NCI-H774 (cell line): ENCODE measurements at places on chromosomes 3 and 15.
A peak's percentile ranks its signal among the peaks of the same experiment; 100 is the strongest.

GRCh38 chr15:83733206-83733605, 79.3 kb downstream of the ADAMTSL3 start:
- no peak for DNase-seq

- DNase-seq = no peak
These were observed 32.0 kb upstream of the ZNF445 start for GRCh38 chr3:44509393-44509921.

GRCh38 chr3:138941259-138941885, 5.6 kb downstream of the FOXL2 start:
- no peak for DNase-seq

- DNase-seq = no peak
These were observed 284.2 kb upstream of the TPM1 start for GRCh38 chr15:62758126-62758951.

DNA sequence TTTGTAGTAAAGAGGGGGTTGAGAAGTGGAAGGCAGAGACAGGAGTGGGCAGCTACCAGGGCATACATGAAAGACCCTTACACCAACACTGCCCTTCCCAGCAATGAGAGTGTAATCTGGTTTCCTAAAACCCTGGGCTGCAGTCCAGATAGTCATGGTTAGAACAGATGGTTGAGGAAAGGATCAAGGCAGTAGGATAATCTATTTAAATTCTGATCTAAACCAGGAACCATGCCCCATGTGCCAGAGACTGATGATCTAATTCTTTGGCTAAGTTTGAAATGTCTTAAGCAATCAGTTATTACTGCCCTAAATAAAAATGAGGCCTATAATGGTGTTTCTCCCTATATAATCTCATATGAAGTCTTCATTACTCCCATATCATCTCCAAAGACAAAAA, 59.6 kb downstream of the PRTG start:
- no peak for DNase-seq

DNA sequence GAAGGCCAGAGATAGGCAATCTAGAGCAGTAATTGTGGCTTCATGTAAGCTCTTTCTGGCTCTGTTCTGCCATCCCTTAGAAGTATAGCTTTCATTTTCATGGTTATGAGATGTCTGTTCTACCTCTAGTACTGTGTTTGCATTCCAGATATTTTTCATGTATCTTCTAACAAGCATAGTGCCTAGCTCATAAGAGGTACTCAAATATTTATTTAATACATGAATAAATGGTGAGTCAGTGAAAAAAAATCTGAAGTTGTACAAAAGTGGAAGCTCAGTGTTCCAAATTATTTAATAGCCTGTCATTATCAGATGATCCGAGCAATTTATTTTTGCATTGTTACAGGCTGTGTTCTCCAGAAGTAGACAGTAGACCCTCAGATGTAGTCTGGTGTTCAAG, 64.3 kb downstream of the OXSM start:
- no peak for DNase-seq

DNA sequence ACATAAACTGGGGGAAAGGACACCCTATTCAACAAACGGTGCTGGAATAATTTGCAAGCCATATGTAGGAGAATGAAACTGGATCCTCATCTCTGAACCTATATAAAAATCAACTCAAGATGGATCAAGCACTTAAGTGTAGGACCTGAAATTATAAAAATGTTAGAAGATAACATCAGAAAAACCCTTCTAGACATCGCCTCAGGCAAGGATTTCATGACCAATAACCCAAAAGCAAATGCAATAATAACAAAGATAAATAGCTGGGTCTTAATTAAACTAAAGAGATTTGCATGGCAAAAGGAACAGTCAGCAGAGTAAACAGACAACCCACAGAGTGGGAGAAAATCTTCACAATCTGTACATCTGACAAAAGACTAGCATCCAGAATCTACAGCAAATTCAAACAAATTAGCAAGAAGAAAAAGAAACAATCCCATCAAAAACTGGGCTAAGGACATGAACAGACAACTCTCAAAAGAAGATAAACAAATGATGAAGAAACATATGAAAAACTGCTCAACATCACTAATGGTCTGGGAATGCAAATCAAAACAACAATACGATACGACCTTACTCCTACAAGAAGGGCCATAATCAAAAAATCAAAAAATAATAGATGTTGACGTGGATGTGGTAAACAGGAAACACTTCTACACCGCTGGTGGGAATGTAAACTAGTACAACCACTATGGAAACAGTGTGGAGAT, 408.7 kb downstream of the CNTN6 start:
- no peak for DNase-seq

DNA sequence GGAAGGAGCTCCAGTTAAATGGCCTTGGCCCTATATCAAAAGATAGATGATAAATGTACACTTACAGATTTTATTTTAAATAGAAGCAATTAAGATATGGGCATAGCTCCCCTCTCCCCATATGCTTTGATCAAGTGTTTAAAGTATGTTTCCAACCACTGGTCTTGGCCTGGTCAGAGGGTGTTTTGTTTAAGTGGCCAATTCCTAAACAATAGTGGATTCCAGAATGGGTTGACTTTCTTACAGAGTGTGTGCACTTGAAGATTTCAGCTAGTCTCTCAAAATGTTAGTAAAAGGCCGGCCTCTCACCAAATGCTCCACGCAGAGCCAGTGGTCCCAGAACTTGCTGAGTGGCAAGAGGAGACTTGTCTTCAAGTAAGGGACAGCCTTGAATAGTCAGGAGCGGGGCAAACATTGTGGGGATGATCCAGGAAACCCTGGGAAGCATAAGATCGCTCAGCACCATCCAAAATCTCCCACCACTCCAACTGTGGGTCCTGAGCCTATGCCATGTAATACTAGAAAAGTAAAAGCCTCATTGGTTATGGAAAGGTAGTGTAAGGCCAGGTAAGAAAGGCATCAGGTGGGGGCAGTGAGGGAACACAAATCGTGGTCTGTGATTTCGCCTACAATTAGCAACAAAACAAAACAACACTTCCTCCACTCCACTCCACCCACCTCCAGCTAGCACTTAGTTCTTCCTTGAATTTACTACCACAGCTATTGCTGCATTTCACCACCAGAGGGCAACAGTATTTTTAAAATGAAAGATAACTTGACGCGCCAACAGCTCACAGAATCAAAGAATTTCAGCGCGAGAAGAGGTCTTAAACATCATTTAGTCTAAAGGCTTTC, 4.8 kb downstream of the RARRES1 start:
- peak; percentile 29 for DNase-seq

DNA sequence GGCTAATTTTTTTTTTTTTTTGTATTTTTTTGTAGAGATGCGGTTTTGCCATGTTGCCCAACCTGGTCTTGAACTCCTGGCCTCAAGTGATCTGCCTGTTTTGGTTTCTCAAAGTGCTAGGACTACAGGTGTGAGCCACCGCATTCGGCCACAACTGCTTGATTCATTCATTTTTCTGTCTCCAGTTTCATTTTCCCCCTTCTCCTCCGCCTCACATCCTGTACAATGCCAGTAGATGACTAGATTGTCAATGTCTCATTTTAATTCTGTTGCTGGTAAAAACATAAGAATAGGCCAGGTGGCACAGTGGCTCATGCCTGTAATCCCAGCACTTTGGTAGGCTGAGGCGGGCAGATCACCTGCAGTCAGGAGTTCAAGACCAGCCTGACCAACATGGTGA, 12.0 kb upstream of the ZNF592 start:
- no peak for DNase-seq

GRCh38 chr3:14415501-14415900, 13.1 kb downstream of the SLC6A6 start:
- DNase-seq = no peak

DNA sequence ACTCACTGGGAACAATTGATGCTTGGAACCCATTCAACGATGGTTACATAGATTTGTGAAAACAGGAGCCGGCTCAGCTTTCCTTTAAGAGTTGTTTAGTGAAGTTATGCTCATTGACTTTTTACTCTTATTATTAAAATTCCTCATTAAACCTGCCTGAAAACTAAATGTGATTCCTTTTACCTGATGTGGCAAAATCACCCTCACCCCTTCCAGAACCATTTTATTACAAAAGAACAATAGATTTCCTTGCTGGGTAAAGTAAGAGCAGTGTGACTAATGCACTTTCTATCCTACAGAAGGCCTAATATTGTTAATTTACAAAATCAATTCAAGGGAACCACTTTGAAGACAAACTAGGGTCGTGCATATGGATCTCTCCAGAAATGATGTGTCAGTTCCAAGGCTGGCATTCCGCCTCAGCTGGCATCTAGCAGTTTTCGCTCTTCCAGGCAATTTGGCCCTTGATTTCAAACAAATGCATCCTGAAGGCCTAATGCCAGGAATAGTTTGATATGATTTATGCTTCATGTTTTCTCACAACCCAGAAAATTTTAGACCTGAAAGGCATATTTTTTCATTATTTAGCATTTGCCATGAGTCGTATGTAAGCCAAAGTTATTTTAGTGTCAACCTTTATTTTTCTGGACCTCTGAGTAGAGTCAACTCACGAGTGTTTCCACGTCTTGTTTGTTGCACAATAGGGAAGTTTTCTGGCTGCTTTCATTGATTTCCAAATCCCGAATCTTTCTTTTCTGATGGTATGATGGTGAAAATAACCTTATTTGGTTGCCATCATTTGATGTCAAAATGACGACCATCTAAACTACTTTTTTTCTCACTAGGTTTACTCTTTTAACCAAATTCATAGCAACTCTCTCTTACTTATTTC, 447.8 kb downstream of the MECOM start:
- no peak for DNase-seq

DNA sequence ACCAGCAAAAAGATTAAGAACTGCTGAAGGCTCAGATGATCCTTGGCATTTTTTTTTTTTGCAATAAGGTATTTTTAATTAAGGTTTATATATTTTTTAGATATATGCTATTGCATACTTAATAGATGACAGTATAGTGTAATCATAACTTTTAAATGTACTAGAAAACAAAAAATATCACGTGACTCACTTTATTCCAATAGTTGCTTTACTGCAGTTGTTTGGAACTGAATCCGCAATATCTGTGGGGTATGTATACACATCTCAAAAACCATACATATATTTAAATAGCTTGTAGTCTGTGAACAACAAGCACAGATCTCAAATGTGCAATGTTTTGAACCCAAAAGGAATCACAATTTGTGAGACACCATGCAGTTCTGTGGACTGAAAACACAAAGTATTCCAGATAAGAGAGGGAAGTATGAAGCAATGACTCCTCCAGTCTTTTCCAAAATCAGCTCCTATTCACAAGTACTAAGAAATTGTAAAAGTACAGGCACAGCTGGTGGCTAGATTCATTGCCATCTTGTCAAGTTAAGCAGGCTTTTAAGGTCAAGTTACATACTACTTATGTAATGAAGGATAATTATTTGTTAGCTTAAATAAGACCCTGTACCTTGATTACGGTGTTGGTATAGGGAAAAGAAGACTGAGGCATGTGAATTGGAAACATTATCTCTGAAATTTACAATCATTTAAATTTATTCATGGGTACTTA, 331.1 kb downstream of the TBC1D5 start:
- DNase-seq = no peak

DNA sequence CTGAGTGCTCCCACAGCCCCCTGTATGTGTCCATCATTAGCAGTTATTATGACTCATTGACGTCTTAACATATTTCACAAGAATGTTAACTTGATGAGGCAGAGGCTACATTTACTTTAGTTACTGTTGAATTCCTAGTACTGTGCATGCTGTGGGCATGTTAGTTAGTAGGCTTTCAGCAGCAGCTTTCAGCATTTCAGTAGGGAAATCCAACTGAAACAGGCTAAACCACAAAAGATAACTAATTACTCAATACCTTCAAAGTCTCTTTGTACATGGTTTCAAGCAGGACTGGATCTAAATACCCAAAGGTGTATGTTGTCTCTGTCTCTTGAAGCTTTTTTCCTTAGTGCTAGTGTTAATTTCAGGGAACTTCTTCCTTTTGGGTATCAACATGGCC, 229.9 kb upstream of the SUCLG2 start:
- DNase-seq = no peak

- DNase-seq = no peak
These were observed 212.2 kb downstream of the GABRG3 start for GRCh38 chr15:27183201-27183600.

DNA sequence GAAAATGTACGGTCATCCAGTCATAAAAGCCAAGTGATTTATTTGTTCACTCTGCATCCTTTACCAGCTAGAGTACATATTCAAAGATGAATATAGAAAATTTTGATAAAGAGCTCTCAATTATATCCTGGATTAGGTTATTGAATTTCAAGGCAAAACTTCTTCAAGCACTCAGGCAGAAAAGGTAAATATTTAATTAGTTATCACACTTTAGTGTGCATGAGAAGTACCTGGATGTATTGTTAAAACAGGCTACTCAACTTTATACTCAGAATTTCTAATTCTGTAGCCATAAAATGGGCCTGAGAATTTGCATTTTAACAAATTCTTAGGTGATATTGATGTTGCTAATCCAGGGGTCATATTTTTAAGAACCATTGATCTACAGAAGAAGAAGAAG, 45.3 kb downstream of the ILDR1 start:
- peak; percentile 1 for DNase-seq

GRCh38 chr15:26759986-26760385, 12.9 kb downstream of the GABRB3 start:
- DNase-seq = no peak

DNA sequence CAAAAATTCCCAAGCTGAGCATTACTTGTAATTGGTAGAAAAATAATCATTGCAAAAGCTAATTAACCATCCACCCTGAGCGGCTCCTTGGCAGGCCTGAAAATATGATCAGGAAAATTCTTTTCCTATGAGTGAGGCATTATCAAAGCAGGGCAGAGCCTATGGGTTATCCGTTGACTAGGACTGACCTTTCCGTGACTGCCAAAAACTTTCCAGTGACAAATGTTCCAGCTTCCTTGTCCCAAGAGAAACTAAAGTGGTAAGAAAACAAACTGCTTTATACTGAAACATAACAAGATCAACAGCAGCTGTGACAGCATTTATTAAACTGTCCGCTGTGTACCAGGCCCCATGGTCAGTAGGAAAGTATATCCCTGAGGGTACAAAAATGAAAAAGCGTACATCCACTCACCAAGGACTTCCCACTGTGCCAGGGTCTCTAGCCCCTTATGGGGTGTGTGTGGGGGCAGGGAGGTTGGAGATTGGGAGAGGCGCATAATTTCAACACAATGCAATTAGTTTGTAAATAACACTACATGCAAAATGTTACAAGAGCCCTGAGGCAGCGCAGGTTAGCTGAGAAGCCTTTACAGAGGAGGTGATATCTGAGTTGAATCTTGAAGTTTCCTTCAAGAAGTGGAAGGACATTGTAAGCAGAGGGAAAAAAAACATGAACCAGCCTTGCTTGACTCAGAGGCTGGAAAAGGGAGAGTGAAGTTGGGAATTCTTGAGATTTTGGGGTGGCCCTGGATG, 8.5 kb downstream of the LIPC start:
- DNase-seq = no peak

DNA sequence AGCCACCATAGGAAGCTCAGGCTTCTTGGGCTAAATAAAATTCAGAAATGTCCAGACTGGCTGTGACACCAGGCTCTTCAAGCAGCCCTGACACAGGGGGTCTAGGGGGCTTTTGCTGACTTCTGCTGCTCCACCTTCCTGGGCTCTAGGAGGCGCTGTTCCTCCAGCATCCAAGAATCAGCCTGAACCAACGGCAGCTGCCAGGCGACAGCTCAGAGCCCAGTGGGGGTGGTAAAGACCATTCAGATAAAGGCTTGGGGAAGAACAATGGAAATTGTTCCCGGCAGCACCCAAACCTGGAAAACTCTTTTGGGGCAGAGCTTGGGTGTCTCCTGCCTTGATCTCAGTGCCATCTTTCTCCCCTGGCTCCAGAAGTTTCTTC, 21.6 kb upstream of the PSTPIP1 start:
- no peak for DNase-seq
